Thymus (tissue), 14 donors: ENCODE measurements at places on chromosomes 5 and 9.
A peak's percentile ranks its signal among the peaks of the same experiment; 100 is the strongest.

DNA sequence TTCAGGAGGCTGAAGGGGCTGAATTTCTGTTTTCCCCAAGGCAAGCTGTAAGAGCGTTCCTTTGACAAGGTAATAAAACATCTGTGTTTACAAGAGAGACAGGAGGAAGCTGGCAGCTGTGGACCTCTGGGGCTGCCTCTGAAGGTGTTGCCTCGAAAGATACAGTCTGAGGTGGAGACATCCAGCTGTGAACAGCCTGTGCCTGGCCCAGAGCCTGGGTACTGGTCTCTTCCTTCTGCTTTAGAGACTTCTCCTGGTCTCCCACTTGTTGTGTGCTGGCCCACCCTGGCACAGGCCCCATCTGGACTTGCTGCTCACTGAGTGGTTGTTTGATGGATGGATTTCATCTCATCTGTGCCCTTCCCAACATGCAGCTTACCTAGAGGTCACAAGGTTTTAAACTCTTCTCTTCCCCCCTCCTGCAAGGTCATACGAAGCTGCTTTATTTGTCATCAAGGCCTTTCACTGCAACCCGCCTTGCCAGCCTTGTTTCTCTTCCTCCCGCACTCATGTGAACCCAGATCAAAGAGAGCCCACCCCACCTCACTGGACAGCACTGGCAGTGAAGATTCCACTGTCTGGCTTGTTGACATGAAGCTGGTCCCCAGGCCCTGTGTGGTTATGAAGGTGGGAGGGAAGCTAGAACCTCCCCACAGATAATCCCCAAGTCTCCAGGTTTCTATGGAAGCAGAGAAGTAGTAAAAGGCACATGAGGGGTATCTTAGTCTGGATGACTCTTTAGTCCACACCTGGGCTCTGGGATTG lies 35.0 kb upstream of the ALDH1B1 start:
- no peak for DNase-seq

DNA sequence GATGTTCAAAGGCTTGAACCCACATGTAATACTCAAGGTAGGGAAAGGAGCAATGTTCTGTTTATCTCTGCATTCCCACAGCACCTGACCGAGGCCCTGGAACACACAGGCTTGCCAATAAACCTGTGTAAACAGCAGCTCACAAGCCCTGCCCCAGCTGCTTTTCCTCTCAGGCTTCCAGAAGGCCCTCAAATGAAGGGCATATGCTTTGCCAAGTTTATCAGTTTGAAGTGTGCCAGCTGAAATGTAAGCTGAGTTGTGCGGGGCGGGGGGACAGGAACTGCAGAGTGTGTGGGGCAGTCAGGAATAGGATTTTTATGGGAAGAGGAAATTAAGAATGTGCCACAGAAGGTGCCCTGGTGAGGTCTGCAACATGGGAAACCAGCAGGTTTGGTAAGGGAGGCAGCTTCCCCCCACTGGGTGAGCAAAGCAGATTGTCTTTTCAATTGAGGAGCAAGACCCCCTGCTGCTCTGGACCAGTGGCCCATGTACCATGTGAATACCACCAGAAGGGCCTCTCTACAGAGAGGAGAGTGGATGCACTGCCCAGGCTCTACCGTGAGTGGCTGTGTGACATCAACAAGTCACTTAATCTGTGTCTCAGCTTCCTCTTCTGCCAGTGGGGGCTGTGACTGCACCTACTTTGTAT lies 194.8 kb downstream of the SPOCK1 start:
- DNase-seq: no peak

- DNase-seq: no peak
Measured at GRCh38 chr9:100196828-100197227, 97.8 kb downstream of the INVS start.

GRCh38 chr5:89043676-89044075 lies 160.7 kb upstream of the MEF2C start:
- peak; percentile 63 for DNase-seq

GRCh38 chr5:112356178-112356956 lies 62.7 kb downstream of the EPB41L4A start:
- DNase-seq: no peak

DNA sequence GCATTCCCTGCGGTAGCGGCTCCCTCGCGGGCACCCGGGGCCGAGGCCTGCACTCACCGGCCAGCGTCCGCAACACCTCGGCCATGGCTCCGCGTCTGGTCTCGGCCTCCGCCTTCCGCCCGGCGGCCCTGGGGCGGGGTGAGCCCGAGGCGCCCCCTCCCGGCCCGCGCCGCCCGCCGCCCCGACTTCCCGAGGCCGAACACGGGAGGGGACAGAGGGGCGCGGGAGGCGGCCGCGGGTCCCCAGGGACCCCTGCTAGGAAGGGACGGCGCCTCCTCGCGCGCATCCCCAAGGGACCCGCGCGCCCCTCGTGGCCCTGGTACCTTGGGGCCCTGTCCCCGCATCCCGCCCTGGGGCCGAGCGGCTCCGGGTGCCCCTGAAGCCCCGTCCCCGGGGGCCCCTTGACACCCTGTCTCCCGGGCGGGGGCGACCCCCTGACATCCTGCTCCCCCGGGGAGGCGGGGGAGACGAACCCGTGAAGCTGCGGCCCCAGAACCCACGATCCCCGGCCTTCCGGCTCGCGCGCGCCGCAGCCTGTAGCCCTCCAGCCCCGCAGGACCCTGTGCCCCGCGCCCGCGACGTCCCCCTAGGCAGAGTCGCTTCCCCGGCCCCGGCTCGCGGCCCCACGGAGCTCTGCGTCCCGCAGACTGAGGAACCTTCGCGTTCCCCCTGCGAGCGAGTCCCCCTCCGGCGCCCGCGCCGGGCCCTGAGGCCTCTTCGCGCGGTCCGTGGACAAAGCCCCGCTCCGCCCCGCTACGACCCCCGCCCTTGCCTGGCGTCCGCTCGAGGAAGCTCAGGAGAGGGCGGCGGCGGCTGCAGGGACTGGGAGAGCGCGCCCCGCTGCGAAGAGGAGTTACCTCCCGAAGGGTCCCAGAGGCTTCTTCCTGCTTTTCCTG lies at the start of gene ABO:
Gene ABO (minus strand): TSS at position 97 of the 896 bp plus-strand sequence.
- no peak for DNase-seq

GRCh38 chr5:136295914-136296313 lies 69.4 kb downstream of the TRPC7 start:
- DNase-seq: no peak

DNA sequence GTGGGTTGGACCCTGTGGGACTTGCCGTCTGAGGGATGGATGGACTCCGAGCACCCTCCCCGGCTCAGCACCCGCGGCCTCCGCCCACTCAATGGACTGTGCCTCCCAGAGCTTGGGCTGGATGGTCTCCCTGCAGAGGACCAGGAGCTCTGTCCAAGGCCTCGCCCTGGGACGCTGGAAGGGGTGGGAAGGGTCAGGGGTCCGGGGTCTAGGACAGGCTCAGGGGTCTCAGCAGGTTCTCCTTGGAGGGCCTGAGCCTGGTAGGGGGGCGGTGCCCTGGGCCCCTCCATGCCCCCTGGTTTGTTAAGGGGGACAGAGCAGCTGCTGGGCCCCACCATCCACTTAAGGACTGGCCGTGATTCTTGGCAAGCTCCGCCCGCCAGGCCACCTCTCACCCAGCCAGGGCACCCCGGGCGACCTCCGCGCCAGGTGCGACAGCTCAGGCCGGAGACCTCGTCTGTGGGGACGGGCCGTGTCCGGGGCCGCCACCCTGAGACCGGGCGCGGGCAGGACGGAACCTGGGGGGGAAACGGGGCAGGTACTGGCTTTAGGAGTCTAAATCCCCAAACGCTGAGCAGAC lies 29.2 kb downstream of the EXOC3 start:
- no peak for DNase-seq

DNA sequence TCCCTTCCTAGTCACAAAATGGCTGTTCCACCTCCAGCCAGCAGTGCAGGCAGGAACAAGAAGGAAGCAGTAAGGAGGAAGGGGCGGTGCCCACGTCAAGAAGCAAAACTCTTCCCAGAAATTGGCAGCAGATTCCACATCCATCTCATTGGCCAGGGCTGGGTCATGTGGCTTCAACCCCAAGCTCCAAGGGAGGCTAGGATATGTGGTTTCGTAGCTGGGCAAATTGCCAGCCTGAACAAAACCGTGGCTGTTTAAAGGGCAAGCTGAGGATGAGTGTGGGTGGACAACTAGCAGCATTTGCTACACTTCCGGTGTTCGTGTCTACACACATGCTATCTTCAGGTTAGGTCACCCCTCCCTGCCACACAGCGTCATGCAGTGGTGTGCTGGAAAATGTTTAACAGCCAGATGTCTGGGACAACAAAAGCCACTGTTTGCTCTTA lies 92.1 kb upstream of the MAP1B start:
- no peak for DNase-seq

DNA sequence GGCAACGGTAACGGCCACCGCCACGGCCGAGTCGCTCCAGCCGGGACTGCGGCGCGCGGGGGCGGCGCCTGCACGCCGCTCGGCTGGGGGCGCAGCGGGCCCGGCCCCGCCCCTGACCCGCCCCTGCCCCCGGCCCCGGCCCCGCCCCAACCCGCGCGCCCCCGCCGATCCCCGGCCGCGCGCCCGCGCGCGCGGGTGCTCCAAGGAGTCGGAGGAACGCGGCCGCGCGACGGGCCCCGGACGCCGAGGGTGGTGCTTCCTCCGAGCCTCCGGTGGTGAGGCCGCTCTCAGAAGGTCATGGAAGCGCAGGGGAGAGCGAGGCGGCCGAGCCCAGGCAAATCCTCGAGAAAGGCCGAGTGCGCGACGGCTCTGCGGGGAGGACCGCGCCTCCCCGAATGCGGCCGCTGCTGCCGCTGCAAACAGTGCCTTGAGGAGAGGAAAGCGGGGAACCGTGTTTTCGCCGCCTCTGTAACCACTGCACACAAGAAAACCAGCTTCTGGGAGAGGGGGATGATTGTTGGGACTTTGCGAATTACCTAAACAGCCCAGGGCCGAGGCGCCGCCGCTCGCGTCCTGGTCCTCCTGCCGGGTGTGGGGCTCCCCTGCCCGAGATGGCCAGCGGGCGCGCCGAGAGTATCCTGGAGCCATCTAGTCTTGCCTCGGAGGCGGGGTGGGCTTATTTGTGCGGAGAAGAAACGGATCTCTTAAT lies at the start of gene LIFR:
Gene LIFR (minus strand): TSS at position 48 of the 709 bp plus-strand sequence. CDS start 25,999 bp downstream, outside the sequence.
- peak; percentile 41 for DNase-seq

DNA sequence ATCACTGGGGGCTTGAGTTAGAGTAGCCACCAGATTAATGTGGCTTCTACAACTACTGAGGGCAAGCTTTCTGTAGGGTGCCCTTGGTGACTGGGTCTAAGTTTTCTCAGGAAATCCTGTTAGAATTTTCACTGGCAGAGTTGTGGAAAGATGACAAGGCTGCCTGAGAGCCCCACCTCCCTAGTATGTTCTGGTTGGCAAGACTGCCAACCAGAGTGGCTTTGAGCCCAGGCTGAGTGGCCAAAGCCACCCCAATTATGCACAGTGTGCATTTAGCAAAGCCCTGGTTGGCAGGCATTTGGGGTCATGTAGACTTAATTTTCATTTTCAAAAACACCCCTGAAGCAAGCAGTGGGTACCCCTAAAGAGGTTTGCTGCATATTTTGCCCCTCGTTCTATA lies 136.7 kb upstream of the HAPLN1 start:
- DNase-seq: no peak

GRCh38 chr5:158637039-158637438 lies 462.7 kb downstream of the EBF1 start:
- peak; percentile 2 for DNase-seq

- no peak for DNase-seq
Measured at GRCh38 chr9:28899267-28899666, 1326.0 kb upstream of the C9orf72 start.

DNA sequence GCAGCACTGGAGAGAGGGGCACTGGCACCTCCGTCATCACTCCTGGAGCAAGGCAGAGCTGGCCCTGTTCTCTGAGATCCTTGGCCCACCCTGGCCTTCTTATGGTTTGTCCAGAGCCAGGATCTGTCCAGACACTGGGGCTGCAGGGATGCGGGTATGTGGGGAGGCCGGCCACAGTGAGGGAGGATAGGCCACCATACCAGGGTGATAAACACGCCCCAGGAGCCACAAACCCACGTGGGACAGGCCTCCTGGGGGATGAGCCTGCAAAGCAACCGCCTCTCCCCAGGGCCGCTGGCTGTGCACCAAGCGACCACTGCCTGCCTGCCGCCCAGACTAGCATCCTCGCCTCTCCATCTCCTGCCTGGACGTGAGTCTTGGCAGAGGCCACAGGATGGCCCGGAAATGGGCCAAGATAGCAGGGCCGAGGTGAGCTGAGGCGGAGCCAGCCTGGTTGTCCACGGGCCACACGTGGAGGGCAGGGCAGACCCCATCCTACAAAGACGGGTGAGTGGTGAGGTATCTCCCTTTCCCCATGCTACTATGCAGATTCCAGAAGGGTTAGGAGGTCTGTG lies 4.5 kb downstream of the OBP2A start:
- no peak for DNase-seq

- DNase-seq: no peak
Measured at GRCh38 chr9:70701163-70701562, 286.7 kb upstream of the KLF9 start.

DNA sequence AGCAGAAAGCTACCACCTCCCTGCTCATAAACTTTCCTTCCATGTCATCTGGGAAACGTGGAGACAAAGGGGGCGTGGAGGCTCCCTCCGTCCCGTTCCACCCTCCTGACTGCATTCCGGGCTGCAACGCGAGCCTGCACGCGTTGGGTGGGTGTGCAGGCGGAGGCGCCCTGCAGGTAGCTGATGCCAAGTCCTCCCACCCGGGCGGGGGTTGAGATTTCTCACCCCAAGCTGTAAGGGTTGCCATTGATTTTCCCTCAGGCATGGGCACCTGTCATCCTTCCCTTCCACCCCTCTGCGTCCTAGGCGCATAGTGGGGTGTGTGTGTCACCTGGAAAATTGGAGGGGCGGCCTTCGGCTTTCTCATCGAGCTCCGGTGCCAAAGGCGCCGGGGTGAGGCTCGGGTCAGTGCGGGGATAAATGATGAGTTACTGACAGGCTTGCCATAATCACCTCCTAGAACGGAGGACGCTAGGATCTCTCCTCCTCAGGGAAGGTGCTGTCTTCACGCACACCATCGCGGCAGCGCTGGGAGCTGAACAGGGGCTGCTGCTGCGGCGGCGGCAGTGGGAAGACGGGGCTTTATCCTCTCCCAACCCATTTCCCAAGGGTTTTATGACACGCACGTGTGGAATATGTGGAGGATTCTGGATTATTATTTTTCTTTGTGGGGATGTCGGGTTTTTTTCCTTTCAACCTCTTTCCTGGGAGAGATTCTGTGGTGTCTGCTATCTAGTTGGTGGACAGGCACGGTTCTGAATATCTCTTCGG lies 973 bp downstream of the PLPPR1 start:
- DNase-seq: no peak

- DNase-seq: peak; percentile 89
Measured at GRCh38 chr5:139709582-139710318, 61.6 kb downstream of the CXXC5 start.
